ENCODE measurements at places on chromosomes 13 and 19. TPM values are rescaled to one million over a fixed set of nuclear protein-coding genes. Genes with fewer than 3 reads are reported as not detected.
A peak's percentile ranks its signal among the peaks of the same experiment; 100 is the strongest.

GRCh38 chr13:59210543-59210942 is 953.2 kb downstream of the DIAPH3 start:
- DNase-seq, result no peak

GRCh38 chr19:30393046-30393445 is 20.9 kb downstream of the ZNF536 start:
- no peak for DNase-seq

GRCh38 chr13:59094181-59094580 is 1069.5 kb downstream of the DIAPH3 start:
- DNase-seq, result no peak

- DNase-seq, result peak; percentile 84
These were observed 18.5 kb downstream of the PTPRS start for GRCh38 chr19:5321851-5322681.

DNA sequence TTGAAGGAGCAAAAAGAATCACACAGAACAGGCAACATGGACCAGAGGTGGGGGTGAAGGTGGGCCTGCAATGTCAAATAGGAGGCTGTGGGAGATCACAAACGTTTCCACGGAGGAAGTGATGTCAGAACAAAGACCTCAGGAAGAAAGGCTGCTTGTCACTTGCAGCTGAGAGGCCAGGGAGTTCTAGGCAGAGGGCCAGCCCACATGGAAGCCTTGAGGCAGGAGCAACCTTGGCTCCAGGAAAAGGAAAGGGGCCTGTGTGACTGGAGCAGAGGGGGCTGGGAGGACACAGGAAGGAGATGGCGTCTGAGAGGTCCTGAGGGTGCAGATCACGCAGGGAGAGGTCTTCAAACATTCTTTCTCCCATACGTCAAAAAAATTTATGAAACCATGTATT is 16.3 kb downstream of the ZNF160 start:
- DNase-seq, result peak; percentile 85

GRCh38 chr13:30191491-30192100 is 115.8 kb downstream of the KATNAL1 start:
- DNase-seq, result no peak

DNA sequence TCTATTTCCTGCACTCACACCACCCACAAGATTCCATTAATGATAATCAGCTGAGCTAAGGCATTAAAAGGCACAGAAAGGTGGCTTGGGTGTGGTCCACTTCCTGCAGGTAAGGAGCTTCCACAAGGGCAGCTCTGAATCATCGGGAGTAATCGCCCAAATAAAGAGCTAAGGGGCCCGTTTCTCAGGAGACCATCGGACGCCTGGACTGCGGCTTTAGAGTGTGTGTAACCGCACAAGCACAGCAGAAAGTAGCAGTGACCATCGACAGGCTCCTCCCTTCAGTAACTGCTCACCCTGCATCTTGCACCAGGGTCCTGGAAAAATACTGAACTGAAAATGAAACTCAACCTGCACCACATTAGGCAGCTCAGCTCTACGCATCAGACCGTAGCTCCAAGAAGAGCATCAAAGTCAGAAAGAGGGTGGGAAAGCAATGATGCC is 6.0 kb downstream of the STK24 start:
- DNase-seq, result no peak

DNA sequence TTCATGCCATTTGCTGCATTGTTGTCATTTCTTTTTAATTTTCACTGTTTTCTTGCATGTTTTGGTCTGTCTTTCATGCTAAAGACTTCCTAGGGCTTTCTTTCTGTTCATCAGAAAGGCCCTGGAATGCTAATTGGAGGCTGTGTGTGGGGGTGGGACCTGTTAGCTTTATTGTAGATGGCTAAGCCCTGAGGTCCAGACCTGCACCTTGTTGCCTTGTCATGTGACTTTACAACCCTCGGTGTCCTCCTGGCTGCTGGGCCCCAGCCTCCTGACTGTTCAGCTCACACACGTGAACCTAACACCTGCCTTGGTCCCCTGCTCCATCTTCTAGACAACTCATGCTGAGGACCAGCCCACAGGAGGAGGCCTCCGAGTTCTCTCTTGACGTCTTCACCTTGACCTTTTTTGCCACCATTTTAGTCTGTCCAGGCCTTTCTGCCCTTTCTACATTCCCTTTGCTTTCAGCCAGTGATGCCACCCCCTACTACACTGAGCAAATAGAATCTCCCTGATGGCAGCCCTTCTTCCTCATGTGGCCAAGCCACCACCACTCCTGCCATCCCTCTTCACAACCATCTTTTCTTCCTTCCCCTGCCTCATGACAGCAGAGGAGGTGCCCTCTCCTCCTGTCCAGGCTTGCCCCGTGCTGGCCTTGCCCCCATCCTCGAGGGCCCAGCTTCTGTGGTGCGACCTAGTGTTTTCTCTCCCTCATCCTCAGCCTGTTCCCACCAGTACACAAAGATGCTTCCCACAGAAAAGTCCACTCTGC is 41.4 kb upstream of the GPI start:
- no peak for DNase-seq

DNA sequence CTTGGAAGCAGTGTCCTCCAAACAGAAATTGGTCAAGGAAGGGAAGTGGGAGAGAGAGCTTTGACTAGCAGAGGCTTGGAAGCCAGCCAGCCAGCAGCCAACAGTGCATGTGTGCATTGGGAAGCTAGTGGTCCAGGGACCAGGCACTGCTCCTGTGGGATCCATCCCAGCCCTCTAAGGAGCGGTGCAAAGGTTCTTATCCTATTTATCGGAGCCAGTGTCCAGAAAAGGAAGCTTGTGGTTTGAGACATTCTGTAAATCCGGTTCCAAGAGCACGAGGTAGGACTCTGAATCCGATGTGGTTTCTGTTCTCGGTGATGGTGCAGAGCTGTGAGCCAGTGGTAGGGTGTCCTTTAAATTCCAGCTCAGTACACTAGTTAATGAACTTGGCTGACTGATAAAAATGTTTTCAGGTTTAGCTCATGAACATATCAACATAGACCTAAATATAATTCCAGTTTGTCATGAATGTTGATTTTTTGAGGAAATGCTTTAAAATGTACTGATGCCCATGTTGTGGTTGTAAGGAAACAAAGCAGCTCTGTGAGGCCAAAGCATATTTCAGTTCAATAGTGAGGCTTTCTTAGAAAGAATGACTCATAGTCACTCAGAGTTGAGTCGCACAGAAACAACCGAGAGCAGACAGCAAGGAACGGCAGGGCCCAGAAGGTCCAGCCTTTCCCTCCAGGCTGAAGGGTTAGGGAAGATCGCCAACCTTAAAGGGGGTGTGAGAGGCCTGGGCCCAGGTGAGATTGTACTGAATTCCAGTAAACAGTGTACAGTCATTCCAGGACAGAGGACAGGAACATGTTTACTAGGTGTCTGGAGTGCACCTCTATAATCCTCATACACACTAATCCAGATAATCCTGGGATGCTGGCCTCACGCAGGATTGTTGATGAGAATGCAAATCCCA is 21.5 kb upstream of the GARRE1 start:
- DNase-seq, result no peak

Gene KLHL1
- total RNA-seq, result not detected

GRCh38 chr13:99260216-99260615 is 2.0 kb upstream of the GPR18 start:
- DNase-seq, result no peak

- no peak for DNase-seq
These were observed 71.5 kb downstream of the DNAJC15 start for GRCh38 chr13:43094901-43095300.

Gene MAMSTR
- 3.1 TPM for total RNA-seq

GRCh38 chr13:102040812-102041211 is 361.0 kb downstream of the FGF14 start:
- DNase-seq, result no peak

Gene LRG1
- total RNA-seq, result 15.8 TPM

- DNase-seq, result no peak
These were observed 178.5 kb downstream of the DLEU7 start for GRCh38 chr13:50664951-50665350.

All from spleen (tissue), 13 donors.